ENCODE measurements at places on chromosomes 11 and 22. TPM values are rescaled to one million over a fixed set of nuclear protein-coding genes. Genes with fewer than 3 reads are reported as not detected.

The MYO18B gene
- total RNA-seq = 0.35 TPM

GRCh38 chr11:120830085-120830620 lies 193.7 kb upstream of the TBCEL start:
- no peak for DNase-seq

DNA sequence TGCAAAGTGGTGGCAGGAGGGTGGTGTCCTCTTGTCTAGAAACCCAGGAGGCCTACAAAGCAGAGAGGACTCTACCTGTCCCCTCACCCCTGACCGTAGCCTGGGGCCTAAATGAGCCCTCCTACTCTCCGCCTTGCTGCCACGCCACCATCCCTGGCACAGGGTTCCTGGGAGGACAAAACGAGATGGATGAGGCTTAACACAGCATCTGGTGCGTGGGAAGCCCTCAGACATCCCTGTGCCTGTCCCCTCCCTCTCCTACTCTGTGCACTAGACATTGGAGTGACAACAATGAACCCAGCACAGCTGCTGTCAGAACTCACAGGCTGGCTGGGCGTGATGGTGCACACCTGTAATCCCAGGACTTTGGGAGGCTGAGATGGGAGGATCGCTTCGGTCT lies 36.4 kb upstream of the DKK3 start:
- no peak for DNase-seq

DNA sequence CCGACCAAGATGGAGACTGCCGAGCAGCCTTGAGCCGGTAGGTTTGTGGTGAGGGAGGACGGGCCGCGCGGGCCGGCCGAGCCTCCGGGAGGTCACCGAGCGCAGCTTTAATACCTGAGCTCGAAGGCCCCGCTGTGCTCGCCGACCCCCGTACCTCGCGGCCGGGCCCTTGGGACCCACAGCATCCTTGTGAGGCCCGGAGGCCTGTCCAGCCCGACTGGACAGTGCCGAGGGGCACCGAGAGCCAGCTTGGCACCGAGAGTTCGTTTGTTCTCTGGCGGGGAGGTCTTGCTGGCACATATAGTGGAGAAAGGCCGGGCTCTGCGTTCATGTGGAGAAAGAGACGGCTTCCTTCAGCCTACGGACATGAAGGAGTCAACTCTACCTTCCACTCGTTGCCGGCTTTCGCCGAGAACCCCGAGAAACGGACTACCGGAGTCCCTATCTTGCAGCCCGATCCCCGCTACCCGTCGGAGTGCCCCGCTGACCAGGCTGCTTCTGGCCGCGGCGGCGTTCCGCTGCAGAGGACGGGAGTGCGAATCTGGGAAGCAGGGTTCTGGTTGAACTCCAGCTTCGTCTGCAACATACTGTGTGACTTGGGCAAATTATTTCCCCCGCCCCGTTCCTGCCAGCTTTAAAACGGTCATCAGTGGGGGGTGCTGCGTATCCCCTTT lies 349 bp downstream of the TSSC4 start:
- DNase-seq = no peak

DNA sequence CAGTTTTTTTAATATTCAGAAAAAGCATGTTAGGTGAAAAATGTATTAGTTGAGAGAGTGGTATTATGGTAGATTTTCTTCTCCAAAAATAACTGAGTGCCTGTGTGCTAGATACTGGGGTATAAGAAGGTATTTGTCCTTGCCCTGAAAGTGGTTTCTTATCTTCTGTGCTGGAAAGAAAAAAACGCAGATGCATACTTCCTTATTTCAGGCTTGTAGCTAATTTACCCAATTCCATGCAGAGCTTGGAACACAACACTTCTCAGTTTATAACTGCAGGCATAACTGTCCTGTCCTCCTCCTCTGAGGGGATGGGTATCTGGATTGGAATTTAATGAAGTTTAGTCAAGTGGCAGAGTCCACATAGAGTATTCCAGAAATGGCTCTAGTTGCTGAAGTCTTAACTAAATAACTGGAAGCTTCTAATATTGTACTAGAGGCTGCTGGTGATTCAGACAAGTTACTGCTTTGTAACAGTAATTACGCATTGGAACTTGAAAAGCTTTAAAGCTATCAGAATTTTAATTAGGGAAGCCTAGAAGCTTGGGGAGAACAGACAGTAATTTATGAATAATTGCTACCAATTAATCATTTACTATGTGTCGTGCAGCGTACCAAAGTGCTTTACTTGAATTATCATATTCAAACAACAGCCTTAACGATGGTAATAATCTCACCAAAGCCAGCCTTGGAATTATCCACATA lies 12.7 kb upstream of the C11orf91 start:
- no peak for DNase-seq

The OR51Q1 gene
- total RNA-seq = not detected

The CABP4 gene
- 13.2 TPM for total RNA-seq

The CHEK1 gene
- 13.2 TPM for total RNA-seq

DNA sequence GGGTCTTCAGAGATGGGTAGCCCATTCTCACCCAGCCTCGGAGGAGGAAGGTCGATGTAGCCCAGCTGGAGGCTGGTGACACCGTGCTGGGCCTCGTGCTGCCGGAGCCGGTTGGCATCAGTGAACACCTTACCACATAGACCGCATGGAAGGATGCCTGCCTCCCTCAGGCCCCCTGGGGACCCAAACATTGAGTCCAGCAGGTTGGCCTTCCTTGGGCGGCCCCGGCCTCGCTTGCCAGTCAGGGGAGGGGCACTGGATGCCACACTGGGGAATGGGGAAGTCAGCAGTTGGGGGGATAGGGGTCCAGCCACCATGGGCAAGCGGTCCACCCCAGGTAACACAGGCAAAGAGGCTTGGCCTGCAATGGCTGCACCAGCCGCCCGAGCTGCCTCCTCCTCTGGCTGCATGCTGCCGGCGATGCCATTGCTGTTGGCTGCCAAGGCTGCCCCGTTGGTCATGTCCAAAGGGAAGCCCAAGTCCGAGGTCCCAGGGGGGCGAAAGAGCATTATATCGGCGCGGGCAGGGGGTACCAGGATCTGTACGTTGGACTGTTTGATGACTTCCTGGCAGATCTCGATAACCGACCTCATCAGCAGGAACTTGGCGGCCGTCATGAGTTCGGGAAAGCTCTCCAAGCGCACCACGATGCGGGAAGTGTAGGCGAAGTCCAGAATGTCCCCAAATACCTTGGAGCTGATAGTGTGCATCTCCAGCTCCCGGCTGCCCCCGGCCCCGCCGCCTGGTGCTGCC lies 1.4 kb downstream of the PATZ1 start:
- peak; percentile 9 for DNase-seq

- DNase-seq = no peak
Measured at GRCh38 chr11:131609337-131609736, 238.9 kb downstream of the NTM start.

- no peak for DNase-seq
Measured at GRCh38 chr11:125532668-125533067, 36.6 kb upstream of the FEZ1 start.

- DNase-seq = no peak
Measured at GRCh38 chr11:133906241-133906640, 50.5 kb downstream of the IGSF9B start.

GRCh38 chr22:44587737-44588310 lies 89.8 kb upstream of the RTL6 start:
- DNase-seq = no peak

The TMEM218 gene
- 9.7 TPM for total RNA-seq
